ENCODE measurements at places on chromosomes 16 and 17. TPM values are rescaled to one million over a fixed set of nuclear protein-coding genes. Genes with fewer than 3 reads are reported as not detected.

GRCh38 chr16:89199241-89200123 lies 855 bp downstream of the SLC22A31 start:
- DNase-seq = no peak

- peak; percentile 34 for DNase-seq
Observed at GRCh38 chr17:72665852-72666851, 426.3 kb downstream of the SLC39A11 start.

- DNase-seq = no peak
Observed at GRCh38 chr16:38941-39892, 14.2 kb downstream of the POLR3K start.

DNA sequence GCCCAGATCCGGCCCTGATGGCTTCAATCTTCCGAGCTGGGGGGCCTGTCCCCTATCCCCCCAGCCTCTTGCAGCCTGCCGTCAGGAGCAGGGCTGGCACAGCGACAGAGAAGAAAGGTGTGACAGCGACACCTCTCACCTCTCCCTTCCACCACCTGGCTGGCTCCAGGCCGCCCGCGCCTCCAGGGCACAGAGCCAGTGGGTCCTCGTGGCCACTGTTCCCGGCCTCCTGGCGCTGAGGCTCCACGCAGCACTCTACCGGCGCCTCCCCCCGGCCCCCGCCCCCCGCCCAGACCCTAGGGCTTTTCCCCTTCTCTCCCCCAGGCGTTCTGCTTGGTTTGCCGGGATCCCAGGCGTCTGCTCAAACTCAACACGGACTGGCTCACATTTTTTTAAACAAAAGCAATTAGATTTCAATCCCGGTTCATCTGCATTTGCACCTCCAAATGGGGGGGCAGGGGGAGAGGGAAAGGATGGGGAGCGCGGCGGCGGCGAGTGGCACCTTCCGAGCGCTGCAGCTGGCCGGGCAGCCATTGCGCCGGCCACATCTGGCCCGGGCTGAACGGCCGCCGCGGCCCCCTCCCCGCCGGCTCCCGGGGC lies 12.8 kb upstream of the CBX8 start:
- peak; percentile 66 for DNase-seq

GRCh38 chr17:81601525-81602120 lies 35.3 kb downstream of the NPLOC4 start:
- DNase-seq = no peak

DNA sequence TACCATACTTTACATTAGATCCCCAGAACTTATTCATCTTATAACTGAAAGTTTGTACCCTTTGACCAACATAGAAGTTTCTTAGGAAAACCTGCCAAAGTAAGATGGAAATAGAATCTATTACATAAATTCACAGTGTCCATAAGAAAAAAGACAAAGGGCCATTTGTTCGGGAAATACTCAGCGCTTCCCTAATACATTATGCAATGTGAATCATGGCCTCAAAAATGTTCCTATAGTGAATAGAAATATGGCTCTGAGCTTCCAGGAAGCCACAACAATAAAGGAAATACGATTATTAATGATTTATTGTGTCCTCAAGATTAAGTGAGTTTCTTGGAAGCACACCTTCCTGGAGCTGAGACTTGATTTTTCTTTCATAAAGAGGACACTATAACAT lies 51.5 kb downstream of the GPRC5B start:
- DNase-seq = no peak

TLCD1 gene
- polyA plus RNA-seq = 2.1 TPM

Data from sigmoid colon (tissue), 7 donors.